ELR (cell line): ENCODE measurements at places on chromosomes 3 and 15.

DNA sequence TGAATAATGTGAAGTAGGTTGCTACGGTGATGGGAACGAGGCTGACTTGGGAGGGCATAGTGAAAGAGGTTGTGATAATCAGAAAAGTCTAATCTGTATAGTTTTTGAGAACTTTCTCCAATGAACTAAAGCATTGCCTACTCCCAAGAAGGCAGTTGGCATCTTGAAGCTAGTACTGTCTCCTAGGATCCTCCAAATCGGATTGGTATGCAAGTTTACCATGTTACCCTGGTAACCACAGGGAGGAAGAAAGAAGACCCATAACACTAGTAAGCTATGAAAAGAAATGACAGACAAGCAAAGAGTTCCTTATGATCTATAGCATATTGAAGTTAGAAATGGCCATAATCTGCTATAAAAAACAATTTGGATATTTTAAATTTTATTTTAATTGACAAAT is 127.2 kb upstream of the SYNPR start:
- no peak for DNase-seq

DNA sequence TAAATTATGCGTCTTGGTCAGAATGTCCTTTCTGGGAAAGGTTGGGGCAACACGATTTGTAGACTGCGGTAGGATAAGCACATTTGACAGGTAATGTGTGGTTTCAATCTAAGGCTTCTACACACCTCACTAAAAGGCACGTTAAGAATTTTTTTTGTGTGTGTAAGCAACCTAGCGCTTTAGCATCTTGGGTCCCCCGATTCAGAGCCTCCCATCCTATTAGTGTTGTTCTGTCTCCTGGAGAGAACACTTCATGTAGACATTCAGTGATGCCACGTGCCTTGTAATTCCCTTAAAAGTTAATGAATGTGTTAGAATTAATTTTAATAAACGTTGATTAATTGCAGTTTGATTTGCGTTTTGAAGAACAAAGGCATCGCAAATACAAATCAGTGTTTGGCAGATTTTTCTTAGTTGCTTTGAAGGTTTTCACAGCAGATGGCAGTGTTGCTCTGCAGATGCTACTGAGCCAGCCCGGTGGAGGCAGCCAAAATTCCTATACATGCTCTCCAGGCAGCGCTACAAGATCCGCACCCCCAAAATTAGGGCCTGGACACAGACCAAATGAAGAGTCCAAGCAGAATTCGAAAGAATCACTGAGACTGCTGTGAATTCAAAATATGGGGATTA is 63.5 kb downstream of the OTOL1 start:
- peak; percentile 62 for DNase-seq

- no peak for DNase-seq
These were observed 1.0 kb upstream of the HTR3D start for GRCh38 chr3:184030536-184030935.

GRCh38 chr3:34634939-34635338 is 836.5 kb downstream of the PDCD6IP start:
- no peak for DNase-seq

DNA sequence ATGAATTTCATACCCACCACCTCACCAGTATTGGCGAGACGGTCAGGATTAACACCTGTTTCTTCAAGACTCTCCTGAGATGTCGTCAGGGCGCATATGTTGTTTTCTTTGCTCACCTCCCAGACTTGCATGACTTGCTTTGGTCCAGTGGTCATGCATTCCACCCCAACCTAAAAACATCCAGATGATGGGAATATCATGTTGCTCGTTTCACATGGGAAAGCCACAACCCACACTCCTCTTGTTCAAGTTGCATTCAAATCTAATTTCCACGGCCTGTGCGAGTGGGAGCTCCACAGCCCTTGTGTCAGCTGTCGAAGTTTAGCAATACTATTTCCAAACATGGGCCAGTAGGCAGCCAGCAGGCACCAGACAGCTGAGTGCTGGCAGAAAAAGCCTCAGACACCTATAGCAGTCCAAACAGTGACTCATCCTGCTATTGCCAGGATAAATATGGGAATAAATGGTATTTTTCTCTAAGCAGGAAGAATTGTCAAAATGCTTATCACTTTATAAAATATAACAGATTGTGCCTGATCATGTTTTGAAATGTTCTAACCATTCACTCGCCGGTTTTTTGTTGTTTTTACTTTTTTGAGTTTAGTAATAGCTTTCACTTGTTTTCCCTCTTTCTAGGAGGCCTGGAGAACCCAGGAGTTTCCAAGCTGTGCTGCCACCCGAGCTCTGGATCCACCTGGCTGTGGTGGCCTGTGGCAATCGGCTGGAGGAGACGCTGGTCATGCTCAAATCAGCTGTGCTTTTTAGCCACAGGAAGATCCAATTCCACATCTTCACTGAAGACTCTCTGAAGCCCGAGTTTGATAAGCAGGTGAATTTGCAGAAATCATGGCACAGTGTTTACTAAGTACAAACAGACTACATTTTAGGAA is 20.1 kb downstream of the GXYLT2 start:
- DNase-seq: peak; percentile 48

- DNase-seq: peak; percentile 17
These were observed 3.2 kb downstream of the DUOX1 start for GRCh38 chr15:45132844-45133560.

- no peak for DNase-seq
These were observed 10.3 kb downstream of the FAM227B start for GRCh38 chr15:49610157-49610918.

DNA sequence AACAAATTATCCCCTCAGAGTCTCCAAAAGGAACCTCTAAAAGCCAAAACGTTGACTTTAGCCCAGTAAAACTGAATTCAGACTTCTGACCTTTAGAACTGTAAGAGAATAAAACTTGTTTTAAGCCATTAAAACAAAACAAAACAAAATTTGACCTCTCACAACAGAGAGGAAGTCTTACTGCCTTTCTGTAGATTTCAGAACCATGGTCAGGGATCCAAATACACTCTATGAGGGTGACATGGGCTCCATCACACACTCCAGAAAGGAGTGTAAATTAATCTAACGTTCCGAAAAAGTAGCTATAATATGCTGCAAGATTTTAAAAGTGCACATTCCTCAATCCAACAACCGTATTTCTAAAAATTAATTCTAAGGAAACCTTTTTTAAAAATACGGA is 19.2 kb upstream of the RPL14 start:
- DNase-seq: no peak

GRCh38 chr15:75532413-75533250 is 46.5 kb downstream of the PTPN9 start:
- peak; percentile 67 for DNase-seq

- DNase-seq: no peak
These were observed 54.9 kb downstream of the CCNL1 start for GRCh38 chr3:157104928-157105652.

DNA sequence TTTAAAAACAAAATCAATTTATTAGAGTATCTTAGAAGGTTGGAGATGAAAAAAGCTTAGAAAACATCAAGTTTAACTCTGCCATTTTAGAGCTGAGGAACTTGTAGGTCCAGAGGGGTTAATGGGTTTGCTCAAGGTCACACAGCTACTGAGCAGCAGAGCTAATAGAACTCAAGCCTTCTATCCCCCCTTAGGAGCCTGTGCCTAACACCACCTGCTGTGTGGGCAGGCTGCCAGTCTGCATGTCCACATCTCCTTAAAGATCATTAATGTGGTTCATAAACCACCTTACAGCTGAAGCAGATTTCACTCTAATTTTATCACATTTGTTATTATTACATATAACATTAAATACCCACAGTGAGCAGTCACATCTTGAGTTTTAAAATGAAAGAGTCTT is 14.1 kb upstream of the SLC35G2 start:
- no peak for DNase-seq

DNA sequence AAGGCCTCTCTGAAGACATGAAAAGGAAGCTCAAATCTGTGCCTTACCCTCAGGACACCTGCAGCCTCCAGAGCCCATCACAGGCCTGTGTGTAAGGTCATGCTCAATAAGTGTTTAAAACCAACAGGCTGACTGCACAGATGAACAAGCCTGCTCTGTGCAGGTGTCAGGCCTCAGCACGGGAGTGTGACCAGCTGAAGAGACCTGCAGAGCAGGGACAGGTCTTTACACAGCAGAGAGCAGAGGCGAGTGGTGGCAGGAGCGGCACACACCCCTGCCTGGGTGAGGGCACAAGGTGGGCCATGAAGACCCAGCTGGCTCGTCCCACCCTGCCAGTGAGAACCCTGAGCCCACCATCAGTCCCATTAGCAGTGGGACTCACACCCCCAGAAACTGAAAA is 56.9 kb downstream of the ROPN1B start:
- DNase-seq: no peak

DNA sequence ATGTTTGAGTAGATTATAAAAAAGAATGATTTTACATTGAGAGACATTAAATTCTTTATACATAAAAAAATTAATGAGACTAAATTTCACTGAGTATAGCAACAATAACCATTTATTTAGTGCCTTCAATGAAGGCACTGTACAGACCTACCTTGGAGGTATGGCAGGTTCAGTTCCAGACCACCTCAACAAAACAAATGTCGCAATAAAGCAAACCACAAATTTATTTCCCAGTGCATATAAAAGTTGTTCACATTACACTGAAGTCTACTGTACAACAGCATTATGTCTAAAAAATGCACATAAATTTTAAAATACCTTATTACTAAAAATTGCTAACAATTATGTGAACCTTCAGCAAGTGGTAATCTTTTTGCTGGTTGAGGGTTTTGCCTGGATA is 58.8 kb downstream of the SLC24A1 start:
- DNase-seq: no peak

- peak; percentile 80 for DNase-seq
These were observed 74.7 kb downstream of the BTD start for GRCh38 chr3:15676259-15676658.

DNA sequence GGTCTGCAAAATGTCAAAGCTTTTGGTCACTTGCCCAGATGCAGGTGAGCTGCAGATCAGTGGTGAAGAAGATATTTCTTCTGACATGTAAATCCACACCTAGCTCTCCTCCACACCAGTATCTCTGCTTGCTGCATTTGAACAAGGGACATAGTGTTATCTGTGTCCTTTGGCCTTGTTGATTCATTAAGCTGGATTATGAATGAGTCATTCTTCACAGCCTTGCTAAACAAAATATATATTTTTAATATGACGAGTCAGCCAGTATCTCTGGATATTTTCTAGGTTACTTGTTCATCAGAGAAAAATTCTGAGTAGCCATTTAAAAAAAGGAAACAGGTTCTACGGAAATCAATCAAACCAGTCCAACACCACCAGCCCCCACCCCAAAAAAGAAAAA is 190.6 kb upstream of the ADAMTS9 start:
- DNase-seq: no peak

DNA sequence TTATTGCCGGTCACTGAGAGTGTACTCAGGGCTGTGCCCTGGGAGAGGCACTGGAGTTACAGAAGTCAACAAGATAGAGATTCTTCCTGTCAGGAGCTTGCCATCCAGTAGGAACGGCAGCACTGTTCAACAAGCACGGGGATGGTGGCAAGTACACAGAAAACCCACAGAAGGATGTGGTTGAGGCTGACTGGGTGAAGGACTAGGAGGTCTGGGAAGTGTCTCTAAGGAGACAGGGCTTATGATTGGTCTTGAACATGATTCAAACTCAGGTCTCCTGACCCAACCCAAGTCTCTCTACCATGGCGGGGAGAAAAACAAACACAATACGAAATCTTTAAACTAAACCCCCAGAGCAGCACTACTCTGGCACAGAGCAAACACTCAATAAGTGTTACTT is 37.6 kb downstream of the ERICH6 start:
- DNase-seq: no peak
